ENCODE measurements at places on chromosomes 5 and 9.

DNA sequence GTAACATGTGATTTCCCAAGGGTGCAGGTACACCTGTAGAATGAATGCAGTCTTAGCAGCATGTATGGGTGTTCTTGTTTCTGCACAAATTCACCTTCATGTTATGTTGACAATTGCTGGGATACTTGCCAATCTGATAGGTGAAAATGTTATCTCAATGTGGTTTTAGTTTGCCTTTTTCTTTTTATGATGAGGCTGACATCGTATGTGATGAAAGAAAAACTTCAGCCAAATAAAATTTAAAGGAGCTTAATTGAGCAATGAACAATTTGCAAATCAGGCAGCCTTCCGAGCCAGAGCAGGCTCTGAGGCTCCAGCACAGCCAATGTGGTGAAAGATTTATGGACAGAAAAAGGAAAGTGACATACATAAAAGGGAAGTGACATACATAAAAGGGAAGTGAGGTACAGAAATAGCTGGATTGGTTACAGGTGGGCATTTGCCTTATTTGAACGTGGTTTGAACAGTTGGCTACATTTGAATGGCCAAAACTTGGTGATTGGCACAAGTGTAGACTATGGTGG is 10.5 kb downstream of the TAL2 start:
- DNase-seq, result no peak

- no peak for DNase-seq
Observed at GRCh38 chr5:167657016-167657415, 634.4 kb upstream of the WWC1 start.

DNA sequence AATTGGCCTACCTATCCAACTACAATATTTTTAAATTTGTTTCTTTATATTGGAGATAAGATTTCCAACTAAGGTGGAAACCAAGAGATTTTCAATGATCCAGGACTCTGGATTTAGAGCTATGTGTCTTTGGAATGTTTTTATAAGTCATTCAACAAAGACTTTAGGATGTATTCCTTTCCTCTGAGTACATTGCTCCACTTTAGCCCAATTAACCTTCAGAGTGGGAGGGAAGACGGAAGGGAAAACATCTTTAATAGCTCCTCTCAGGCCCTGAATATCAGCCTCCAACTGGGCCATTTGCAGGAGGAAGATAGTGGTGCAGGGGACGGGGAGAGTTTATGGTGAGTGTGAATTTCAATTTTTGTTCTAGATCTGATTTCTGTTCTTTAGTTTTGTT is 239.2 kb downstream of the PIK3R1 start:
- DNase-seq, result no peak

- no peak for DNase-seq
Observed at GRCh38 chr5:19270153-19270552, 717.8 kb downstream of the CDH18 start.

GRCh38 chr9:98657897-98658296 is 50.8 kb downstream of the GABBR2 start:
- no peak for DNase-seq

GRCh38 chr9:92762781-92763708 is 1.6 kb downstream of the BICD2 start:
- no peak for DNase-seq

- no peak for DNase-seq
Observed at GRCh38 chr9:15227491-15227890, 79.5 kb downstream of the TTC39B start.

DNA sequence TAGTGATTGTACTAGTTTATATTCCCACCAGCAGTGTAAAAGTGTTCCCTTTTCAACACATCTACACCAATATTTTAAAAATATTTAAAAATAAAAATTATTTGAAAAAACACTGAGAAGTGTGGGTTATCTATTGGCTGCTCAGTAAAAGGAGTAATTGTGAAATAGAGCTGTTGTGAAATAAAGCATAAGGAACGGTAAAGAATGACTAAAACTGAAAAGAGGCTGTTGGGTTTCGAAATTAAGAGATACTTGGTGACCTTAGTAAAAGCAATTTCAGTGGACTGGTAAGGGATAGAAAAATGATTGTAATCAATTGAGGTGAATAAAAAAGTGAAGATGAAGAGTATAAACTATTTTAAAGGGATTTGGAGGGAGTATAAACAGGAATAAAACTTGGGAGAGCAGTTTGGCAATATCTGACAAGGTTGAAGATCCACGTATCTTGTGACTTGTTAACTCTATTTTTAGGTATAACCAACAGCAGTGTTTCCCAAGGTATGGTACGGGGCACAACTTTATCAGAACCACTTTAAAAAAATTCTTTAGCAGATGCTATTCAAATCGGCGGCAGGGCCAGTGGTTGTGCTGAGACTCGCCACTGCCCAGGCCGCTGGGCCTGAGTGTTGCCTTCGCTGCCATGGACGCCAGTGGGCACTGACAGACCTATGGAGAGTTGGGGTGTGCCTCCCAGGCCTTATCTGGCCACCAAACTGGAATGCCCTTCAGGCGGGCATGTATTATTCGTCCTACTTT is 63.3 kb downstream of the TMEM38B start:
- DNase-seq, result no peak

DNA sequence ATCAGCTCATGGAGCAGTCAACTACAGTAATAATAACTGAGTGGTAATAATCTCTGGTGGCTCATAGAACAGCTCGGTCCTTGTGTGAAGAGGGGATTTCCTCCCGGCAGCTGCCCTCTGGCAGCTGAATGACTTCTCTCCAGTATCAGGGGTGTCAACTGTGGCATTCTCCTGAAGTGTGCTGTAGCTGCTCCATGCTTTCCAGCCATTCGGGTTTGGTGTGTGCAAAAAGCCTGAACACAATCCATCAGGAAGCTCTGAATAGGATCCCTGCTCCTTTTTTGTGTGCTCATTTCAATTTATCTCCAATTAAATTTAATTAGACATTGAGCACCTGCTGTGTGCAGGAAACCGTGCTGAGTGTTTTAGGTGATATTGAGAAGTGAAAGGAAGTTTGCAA is 59.8 kb upstream of the BARX1 start:
- no peak for DNase-seq
